ENCODE measurements at places on chromosomes 13 and 19.

GRCh38 chr19:29379257-29380021, 146.4 kb upstream of the VSTM2B start:
- DNase-seq: no peak

DNA sequence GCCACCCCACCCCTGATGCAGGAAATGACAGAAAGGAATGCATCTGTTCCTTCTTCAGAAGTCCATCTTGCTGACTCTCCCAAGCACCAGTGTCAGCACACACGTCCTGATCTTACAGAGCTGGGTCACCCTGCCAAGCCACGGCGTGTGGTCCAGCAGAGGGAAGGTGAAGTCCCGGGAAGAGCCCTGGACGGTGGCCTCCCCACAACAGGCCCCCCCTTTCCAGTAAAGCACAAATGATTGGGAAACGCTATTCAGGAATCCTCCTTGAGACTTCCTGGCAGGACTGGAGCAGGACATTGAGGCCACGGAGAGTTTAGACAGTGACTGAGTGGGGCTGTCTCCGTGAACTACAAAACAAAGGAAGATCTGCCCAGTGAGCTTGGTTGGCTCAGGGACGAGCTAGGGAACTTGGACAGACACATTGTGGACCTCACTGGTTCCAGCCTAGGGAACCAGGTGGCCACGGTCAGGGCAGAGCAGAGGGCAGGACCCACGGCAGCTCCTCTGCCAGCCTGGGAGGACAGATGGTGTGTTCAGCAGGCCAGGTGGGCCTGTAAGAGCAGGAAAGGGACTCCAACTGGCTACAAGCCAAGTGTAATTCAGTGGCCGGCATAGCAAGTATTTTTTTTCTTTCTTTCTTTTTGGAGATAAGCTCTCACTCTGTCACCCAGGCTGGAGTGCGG, 41.7 kb downstream of the ELL start:
- no peak for DNase-seq

DNA sequence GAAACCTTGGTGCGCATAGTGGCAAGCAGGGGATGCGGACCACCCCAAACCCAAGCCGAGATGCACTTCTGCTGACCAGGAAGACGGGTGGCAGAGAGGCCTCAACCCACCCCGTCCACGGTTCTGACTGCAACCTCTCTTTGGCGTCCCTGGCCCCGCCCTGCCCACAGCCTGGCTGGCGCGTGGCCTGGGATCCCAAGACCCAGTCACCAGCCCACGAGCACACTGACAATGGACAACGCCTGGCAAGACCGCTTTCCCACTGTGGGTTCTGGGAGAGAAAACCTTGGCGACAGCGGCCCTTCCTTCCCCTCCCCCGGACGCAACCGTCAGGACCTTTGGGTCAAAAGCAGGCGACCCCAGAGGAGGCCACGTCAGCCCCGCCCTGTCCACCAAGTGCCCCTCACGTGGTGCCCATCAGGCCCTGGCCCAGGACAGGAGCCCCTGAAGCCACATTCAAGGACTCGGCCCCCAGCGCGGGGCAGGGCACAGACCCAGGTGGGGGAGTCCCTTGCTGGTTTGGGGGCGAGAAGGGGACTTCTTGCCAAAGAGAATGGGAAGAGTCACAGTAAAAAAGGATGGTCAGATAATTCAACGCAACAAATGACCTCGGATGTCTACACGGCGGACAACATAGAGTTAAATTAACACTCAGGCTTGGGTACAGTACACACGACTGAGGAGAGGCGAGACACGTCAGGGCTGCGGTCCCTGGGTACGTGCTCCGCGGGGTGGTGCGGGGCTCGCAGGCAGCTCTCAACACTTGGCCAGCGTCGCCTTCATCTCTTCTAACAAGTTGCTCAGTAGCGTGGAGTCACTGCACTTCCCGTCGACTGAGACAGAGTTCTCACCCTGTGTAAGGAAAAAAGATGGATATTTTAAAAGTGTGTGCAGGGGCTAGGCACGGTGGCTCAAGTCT, 5.0 kb downstream of the IZUMO4 start:
- DNase-seq: no peak

GRCh38 chr13:26050568-26051230, 1.1 kb downstream of the SHISA2 start:
- DNase-seq: no peak

DNA sequence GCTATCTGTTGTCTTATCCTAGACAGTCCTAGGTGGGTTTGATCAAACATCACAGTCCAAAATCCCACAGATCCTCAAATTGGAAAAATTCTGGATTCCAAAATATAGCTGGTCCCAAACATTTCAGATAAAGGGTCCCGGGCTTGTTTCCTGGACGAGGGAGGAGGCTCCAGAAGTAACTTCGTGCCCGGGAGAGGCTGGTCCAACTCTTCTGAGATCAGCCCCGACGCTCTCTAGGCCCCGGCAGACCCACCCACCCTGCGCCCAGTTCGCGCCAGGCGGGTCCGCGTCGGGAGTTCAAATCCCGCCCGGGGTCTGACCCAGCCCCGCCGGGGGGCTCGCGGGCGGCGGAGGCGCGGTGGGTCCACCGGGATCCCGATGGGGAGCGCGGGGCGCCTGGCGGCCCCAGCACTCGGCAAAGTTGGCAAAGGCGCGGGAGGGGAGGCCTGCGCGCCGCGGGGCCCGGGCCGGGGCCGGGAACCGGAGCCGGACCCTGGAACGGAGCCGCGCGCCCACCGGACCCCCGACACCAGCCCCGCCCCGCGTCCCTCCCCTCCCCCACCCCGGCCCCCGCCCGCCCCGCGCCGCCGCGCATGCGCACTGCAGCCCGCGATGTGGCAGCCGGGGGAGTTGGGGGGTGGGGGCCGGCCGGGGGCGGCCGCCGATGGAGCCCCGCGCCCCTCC, 513 bp downstream of the MIER2 start:
- no peak for DNase-seq

DNA sequence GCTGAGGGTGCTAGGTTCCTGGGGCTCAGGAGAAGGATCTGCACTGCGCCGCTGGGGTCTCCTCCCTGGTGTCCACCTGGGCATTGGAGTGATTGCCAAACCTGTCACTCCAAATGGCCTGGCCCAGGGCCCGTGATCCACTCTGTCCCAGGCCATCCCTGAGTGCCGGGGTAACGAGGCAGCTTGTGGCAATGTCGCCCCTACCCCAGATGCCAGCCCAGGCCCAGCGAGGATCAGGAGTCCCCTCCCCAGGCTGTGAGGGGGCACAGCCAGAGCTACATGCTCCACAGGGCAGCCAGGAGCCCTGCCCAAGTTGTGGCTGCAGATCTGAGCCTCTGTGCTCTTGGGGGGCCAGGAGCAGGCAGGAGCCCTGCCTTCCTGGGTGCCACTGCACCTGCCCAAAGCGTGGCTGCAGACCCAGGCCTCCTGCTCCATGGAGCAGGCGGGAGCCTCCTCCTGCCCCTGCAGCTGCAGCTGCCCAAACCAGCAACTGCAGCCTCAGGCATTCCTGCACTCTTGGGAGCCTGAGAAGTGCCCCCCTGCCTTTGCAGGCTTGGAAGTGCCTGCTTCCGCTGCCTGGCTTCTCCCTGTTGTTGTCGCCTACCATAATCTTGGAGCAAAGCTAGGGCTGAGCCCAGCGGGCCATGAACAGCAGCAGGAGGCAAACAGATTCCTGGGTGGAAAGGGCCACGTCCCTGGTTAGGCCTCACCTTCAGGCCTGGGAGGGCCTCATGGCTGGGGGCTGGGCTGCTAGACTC, 4.6 kb downstream of the IGFL4 start:
- DNase-seq: no peak

- DNase-seq: no peak
Measured at GRCh38 chr19:17296273-17296672, 7.0 kb downstream of the ABHD8 start.

DNA sequence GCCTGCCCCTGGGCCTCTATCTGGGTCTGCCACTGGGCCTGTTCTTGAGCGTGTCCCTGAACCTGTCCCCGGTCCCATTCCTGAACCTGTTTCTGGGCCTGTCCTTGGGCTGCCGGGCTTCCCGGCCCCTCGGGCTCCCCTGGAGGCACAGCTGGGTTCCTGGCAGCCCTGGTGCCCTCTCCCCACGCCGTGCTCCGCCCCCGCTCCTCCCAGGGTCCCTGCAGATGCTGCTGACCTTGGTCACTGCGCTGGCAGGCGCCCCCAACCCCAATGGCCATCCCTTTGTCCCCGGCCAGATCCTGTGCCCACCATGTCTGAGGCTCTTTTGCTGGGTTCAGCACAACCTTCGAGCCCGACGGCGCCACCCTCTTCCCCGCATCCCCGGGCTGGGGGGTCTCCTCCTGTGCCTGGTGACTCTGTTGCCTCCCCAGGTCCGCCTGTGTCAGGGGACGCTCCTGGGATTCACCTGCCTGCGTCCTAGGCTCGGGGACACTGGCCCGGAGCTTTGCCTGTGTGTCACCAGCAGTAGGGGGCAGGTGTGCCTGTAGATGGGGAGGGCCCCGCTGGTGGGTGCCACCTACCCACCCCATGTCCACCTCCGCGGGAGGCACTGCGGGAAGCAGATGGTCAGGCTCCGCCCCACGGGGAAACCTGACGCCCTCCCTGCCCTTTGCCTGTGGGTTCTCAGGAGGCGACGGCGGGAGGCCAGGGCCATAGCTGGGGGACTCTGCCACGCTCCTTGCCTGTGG, 41.0 kb upstream of the GRTP1 start:
- no peak for DNase-seq

DNA sequence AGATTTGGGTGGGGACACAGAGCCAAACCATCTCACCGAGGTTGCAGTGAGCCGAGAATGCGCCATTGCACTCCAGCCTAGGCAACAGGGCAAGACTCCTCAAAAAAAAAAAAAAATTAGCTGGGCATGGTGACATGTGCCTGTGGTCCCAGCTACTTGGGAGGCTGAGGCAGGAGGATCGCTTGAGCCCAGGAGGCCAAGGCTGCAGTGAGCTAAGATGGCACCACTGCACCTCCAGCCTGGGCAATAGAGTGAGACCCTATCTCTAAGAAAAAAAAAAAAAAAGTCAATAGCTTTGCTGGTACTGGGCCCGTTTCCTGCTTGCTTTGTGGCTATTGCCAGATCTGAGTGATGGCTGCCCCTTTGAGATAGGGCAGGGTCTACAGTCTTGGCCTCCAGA, 13.1 kb downstream of the ACP7 start:
- no peak for DNase-seq

DNA sequence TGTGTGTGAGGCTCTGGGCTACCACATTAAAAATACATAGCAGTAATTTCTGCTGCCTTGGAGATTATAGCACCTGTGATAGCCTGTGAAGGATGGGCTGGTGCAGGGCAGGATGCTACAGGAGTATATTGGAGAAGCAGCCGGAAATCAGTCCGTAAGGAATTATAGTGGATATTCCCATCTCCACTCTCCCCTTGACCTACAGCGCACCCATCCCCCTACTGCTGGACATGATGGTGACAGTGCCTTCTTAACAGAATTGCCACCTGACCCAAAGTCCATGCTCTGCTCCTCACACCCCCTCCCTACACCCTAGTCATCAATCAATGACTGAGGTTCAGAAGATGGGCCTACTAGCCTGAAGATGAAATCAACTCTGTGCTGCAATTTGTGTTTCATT, 376.0 kb downstream of the GPC5 start:
- no peak for DNase-seq

- DNase-seq: no peak
Measured at GRCh38 chr19:3504735-3505134, 1.4 kb upstream of the FZR1 start.

- no peak for DNase-seq
Measured at GRCh38 chr13:114130837-114131582, 1.4 kb downstream of the RASA3 start.

GRCh38 chr13:74040200-74040599, 94.0 kb downstream of the KLF12 start:
- DNase-seq: peak; percentile 27

GRCh38 chr19:18261474-18261873, 12.8 kb downstream of the IQCN start:
- no peak for DNase-seq

GRCh38 chr19:58380662-58381459, at the start of gene ZNF837:
ZNF837 (minus strand) TSS chr19:58381030; CDS start chr19:58369332, 11,698 bp downstream.
- DNase-seq: peak; percentile 100

GRCh38 chr19:46115396-46116106, 8.9 kb downstream of the IGFL3 start:
- no peak for DNase-seq

Data from fibroblast of the conjunctiva (primary cell).